ENCODE measurements at places on chromosomes 11 and 22.

GRCh38 chr11:93614173-93614722, 47.2 kb upstream of the CEP295 start:
- peak; percentile 48 for DNase-seq

DNA sequence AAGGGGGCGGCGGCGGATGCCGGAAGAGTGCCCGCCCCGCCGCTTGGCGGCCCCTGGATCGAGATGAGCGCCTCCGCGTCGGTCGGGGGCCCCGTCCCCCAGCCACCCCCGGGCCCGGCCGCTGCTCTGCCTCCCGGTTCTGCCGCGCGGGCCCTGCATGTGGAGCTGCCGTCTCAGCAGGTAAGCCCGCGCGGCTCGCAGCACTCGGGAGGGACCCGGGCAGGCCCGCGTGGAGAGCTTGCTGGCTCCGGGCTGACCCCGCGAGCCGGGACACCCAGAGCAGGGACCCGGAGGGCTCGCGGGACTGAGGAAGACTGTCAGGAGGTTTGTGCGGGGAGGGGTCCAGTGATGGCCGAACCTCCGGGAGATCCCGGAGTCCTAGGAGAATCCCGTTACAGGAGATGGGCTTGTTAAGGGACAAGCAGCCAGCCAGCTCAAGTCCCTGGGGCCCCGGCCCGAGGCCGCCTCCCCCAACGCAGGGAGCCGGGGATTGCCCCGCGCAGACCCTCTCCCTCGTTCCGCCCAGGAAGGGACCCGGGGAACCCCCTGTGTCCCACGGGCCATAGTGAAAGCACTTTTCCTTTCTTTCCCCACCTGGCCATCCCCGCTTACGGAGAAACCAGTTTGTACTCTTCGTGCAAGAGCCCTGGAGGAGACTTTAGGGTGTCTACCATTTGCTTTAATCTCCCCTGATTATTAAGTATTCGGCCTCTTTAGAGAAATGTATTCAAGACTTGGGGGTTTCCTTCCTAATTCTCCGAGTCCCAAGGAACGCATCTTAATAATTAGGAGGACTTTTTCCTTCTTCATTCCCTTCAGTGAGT, 547 bp downstream of the UVRAG start:
- peak; percentile 37 for DNase-seq

DNA sequence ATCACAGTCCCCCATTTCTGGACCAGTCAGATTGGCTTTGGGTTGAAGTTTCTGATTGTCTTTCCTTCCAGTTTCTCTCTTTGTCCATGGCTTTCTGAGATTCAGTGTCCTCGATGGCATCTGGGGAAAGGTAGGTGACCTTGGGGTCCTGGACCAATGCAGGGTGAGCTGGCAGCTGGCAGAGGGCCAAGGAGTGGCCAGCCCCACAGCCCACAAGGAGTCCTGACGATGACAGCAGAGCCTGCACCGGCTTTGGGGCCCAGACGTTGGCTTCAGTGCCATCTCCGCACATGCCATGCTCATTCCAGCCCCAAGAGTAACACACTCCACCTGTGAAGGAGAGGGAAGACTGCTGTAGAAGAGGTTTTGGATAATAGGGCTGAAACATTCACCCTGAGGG, 53.5 kb downstream of the KCNC1 start:
- no peak for DNase-seq

- DNase-seq: no peak
Measured at GRCh38 chr11:90284171-90284570, 61.3 kb upstream of the CHORDC1 start.

Measured in KBM-7 (cell line).